ENCODE measurements at places on chromosomes 2 and 18.

GRCh38 chr2:41657226-41657625 is 390.6 kb upstream of the PKDCC start:
- no peak for DNase-seq

GRCh38 chr18:48541747-48542400 is 3.0 kb downstream of the CTIF start:
- no peak for DNase-seq

DNA sequence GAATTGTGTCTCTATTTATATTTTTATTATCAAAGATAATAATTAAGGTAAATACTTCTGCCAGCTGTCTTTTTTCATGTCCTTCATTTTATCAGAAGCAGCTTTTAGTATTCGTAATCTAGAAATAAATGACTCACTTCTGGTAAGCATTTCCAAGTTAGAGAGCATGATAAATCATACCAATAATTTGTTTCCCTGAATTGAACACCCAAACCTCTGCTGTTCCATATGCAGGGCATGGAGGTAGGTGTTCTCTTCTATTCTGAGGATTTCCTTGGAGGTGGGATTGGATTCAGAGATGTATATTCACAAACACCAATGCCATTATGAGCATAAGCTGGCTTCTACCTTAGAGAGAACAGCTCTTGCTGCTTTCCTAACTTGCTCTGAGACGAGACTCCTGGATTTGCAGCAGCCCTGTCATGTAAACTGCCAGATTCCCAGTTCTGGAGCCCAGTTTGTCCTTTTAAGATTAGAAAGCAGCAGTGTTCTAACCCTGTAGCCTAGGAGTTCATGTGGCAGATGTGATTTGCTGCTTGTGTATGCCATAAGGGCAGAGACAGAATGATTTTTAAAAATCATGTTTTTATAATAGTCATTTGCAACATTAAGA is 47.5 kb downstream of the SKA1 start:
- no peak for DNase-seq

- DNase-seq: no peak
These were observed 215.5 kb upstream of the HAAO start for GRCh38 chr2:43007901-43008300.

- DNase-seq: peak; percentile 14
These were observed 226.3 kb downstream of the EIPR1 start for GRCh38 chr2:3151153-3151918.

- no peak for DNase-seq
These were observed 5.9 kb downstream of the NFATC1 start for GRCh38 chr18:79401494-79402208.

DNA sequence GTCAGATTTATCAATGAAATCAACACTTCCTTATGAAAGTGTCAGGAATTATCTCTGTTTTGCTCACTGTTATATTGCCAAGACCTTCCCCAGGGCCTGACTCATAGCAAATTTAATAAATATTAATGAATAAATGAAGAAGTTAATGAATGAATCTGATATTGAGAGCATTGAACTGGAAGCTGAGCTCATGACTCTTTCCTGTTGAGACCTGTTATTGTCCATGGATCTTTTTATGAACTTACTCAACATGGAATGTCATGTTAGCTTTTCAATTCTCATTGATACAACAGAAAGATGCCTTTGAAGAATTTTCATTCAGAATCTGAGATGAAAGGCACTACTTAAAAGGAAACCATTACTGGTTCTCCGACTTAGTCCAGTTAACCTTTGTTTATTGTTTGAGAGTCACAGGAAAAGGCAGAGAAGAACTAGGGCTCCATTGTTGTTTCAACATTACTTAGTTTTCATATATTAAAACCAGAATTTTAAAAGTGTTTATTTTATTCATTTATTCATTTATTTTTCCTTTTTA is 90.4 kb upstream of the UNC80 start:
- DNase-seq: no peak

- no peak for DNase-seq
These were observed 100.0 kb downstream of the BAZ2B start for GRCh38 chr2:159516241-159516758.

DNA sequence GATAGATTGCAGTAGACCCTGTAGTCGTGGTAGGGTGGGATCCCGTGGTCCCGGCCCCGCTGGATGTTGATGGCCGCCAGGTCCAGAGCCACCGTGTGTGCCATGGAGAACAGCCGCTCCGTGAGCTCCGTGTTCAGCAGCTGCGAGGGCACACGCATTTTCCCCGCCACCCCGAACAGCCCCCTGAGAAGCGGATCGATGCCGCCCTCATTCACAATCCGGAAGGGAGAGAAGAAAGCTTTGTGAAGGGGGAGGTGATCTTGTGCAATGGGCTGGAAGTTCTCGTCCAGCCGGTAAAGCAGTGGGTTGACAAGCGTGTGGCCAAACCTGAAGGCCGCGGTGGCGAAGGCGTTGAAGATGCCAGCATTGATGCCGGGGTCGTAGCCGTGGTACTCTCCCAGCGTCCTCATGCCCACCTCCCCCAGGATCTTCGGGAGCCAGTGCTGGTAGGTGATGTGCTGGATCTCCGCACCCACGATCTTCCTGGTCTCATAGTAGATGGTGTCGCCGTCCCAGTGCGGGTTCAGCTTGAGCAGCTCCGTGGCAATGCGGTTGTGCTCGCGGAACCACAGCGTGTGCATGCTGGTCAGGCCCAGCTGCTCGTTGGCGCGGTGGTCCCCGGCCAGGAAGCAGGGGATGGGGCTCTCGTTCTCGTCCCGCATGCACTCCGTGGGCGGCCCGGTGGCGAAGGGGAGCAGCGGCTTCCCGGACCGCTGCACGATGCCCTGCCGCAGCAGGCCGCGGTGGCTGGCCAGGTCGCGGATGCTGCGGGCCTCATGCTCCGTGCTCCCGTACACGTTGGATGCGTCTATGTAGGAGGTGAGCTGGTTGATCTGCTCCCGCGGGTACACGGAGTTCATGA is 95.8 kb downstream of the PXDN start:
- DNase-seq: no peak

DNA sequence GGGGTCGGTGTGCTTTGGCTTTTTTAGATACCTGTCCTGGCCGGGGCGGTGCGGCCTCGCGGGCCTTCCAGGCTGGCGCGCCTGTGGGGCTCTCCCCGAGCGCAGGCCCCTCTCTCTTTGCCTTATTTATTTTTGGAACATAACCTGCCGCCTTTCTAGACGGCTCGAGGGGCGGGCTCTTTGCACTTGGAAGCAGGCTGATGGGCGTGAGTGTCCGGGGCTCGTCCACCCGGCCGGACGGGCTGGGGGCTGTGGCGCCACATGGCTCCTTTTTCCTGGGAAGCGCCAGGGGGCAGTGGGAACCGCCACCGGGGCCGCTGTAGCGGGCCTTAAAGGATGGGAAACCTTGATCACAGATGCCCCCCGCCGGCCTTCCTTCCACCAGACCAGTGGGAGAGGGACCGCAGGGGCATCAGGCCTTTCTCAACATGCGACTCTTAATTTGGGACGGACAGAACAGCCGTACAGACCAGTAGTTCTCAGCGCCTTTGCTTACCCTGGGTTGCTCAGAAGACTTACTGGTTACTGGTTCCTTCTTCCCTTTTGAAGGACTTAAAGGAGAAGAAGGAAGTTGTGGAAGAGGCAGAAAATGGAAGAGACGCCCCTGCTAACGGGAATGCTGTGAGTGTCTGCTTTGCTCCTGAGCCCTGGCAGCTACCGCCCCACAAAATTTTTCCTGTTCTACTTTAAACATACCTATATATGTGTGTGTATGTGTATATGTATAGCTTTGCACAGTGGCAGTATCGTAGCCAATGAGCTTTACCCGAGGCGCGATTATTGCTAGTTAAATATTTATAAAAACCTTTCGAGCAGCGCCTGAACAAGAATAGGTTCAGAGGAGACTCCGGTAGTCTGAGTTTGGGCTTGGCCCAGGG is 2.7 kb downstream of the PTMA start:
- no peak for DNase-seq

- DNase-seq: no peak
These were observed 105.7 kb downstream of the USP40 start for GRCh38 chr2:233460726-233461441.

All from HL-60 (cell line).